ENCODE measurements at places on chromosomes 3 and 15.

GRCh38 chr3:87828046-87828445 lies 230.8 kb downstream of the CGGBP1 start:
- DNase-seq: no peak

DNA sequence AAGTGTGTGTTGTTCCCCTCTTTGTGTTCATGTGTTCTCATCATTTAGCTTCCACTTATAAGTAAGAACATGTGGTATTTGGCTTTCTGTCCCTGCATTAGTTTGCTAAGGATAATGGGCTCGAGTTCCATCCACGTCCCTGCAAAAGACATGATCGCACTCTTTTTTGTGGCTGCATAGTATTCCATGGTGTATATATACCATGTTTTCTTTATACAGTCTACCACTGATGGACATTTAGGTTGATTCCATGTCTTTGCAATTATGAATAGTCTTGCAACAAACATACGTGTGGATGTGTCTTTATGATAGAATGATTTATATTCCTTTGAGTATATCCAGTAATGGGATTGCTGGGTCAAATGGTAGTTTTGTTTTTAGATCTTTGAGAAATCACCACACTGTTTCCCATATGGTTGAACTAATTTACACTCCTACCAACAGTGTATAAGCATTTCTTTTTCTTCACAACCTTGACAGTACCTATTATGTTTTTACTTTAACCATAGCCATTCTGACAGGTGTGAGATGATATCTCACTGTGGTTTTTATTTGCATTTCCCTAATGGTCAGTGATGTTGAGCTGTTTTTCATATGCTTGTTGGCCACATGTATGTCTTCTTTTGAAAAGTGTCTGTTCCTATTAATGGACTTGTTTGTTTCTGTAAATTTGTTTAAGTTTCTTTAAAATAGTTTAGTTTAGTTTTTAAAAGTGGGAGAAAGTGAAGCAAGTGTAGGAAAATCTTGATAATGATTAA lies 21.9 kb upstream of the SLC30A4 start:
- DNase-seq: no peak

- no peak for DNase-seq
These were observed 663.7 kb downstream of the AGBL1 start for GRCh38 chr15:86743283-86743903.

- peak; percentile 60 for DNase-seq
These were observed 73.4 kb downstream of the SMAD6 start for GRCh38 chr15:66775127-66776105.

- DNase-seq: peak; percentile 60
These were observed 14.5 kb upstream of the ONECUT1 start for GRCh38 chr15:52804526-52805081.

DNA sequence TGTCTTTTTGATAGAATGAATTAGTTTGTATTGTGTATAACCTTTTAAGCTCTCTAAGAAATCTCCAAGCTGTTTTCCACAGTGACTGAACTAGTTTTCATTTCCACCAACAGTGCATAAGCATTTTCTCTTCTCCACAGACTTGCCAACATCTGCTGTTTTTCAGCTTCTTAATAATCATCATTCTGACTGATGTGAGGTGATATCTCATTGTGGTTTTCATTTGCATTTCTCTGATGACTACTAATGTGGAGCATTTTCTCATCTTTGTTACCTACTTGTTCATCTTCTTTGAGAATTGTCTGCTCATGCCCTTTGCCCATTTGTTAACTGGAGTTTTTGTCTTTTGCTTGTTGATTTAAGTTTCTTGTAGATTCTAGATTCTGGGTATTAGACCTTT lies 777.5 kb downstream of the OTOL1 start:
- no peak for DNase-seq

GRCh38 chr3:98809557-98809956 lies 46.4 kb downstream of the ST3GAL6 start:
- DNase-seq: no peak

DNA sequence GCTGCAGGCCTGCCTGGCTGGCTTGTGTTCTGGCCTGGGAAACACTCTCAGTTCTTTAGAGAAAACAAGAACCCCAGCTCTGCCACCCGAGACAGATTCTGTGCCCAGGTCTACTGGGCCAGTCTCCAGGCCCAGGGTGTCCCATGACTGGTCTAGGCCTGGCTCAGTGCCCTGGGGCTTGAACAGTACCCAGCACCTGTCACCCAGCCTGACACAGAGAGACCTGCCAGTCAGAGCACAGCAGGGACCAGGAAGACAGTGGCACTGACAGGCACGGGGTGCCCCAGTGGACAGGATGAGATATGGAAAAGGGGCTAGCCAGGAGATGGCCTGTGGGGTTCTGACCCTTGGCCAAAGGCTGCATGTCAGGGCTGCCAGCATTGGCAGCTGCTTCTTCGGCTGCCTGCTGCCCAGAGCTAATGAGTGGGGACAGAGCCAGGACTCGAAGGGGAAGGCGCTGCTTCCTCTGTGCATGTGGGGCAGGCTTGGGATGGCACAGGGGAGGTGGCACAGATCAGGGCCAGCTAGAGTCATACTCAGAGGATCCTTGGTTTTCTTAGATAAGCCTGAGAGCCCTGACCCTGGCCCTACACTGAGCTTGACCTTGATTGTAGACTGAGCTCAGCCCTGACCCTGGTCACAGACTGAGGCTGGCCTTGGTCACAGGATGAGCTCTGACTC lies 15.1 kb downstream of the CCDC33 start:
- DNase-seq: no peak

DNA sequence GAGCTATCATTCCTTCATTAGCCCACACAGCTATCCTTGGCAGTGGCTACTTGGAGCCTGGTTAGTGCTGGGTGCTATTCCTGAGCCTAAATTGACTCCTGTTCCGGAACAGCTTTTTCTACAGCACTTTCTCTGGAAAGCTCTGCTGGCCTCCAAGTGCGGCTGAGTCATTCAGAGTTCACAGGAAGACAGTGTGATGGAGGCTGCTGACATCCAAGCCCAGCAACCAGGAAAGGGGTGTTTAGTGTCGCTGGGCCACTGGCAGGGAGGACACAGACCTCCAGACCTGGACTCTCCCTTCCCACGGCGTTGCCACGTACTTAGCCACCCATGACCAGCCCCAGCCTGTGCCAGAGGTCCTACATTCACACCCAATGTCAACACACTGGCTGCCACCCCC lies 28.7 kb downstream of the CACNA2D2 start:
- no peak for DNase-seq

- DNase-seq: peak; percentile 11
These were observed 273.3 kb downstream of the NSUN3 start for GRCh38 chr3:94336046-94336753.

DNA sequence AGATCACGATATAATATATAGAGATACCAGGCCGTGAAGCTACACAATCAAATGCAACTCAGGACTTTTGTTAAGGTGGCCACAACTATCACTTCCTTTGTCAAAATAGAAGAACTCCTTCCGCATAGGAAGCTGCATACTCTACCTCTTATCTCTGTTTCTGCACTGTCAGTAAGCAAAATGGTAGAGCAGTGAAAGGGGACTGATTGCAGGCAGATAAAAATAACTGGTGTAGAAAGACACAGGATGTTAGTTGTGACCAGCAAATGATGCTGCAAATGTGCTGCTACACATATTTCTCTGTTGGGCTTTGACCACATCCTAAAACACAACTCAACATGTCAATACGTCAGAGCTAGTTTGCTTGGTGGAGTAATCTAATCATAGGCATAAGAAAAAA lies 16.3 kb upstream of the TRAT1 start:
- no peak for DNase-seq

GRCh38 chr3:157100096-157100477 lies 59.9 kb downstream of the CCNL1 start:
- no peak for DNase-seq

- no peak for DNase-seq
These were observed 159.4 kb downstream of the ATP10A start for GRCh38 chr15:25703726-25704125.

GRCh38 chr3:55409806-55410205 lies 77.3 kb downstream of the WNT5A start:
- DNase-seq: no peak

DNA sequence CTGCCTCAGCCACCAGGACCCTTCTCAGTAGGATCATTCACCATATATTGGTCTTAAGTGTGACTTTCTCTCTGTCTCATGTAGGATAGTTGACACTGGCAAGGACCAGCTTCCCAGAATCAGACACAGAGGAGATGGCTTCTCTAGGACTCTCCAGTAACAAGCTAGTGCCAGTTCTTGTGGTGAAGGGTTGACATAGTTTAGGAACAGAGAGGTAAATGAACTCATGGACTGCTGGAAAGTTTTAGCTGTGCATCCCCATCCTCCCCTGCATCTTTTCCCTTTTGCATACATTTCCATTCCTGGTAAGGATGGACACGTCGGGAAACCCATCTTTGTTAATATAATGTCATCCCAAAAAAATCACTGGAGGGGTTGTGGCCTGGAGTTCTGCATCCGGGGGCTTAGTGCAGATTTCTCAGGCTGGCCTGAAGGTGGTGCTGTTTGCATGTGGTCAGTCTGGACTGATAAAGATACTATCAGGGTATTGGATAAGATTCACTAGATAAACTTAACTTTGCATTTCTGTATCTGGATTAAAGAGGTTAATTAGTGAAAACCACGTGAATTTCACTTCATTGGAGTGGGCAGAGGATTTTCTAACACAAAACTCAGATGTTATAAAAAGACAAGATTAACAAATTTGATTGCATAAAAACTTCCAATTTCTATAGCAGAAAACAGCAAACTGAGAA lies 110.8 kb downstream of the TBC1D2B start:
- DNase-seq: no peak

GRCh38 chr3:117927825-117928224 lies 1106.8 kb downstream of the IGSF11 start:
- DNase-seq: no peak

GRCh38 chr15:65829130-65829764 lies 37.2 kb upstream of the DENND4A start:
- DNase-seq: peak; percentile 20

DNA sequence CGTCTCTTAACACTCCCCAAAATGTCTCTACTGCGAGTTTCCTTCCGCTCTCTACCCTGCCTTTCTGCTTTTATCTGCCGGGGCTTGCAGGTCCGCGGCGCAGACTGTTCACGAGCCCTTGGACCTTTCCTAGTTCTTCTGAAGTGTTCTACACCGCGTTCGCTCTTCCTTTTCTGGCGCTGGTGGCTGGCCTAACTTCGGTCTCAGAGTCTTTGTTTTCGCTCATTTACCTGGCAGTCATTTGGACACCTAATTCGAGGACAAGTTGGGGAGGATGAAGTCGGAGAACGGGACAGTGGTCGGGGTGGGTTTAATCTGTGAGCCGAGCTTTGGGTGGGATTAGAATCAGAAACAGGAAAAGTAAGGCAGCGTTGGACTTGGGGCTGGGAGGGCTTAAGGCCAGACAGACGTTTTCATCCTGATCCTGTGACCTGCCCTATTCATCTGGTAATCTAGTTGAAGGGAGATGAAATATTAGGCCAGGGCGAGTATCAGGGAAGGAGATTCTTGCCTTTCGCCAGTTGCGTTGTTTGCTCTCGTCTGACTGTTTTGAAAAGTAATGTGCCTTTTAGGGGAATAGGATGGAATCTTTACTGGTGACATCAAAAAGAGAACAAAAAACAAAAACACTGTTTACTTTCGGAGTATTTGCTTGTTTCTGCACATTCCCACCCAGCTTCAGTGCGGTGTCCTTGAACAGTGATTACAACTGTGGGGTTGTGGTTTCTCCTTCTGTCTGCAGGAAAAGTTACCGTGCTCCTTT lies 1.8 kb downstream of the DIPK2A start:
- DNase-seq: no peak

DNA sequence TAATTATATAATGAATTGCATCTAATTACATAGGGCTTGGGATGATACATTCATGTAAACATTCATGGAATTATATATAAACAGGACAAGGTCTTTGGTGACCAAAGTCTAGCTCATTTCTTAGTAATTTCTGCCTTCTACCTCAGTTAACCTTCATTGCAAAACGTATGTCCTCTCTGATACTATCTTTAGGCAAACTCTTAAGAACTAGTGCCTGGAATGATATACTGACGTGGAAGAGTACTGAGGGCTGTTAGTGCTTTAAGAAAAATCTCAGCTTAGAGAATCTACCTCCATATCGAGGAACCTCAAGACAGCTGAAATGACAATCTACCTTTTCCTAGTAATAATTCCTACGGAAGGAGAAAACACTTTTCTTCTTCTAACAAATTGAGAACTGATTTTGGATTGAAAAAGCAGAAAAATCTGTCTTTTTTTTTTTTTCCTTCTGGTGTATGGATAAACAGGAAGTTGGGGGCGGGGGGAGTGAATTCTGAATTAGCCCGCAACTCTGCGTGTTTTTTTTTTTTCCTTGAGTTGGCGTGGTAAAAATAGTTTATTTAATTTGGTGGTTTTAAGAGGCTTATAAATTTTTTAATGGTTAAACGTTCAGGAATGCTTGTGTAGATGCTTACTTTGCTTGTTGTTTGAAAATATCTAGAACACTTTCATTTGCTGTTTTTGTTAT lies 43.2 kb downstream of the RARB start:
- DNase-seq: no peak

- DNase-seq: peak; percentile 69
These were observed 621.5 kb upstream of the ZNF385D start for GRCh38 chr3:22372292-22373062.
